Erythroblast (primary cell): ENCODE measurements at places on chromosomes 3 and 15.
A peak's percentile ranks its signal among the peaks of the same experiment; 100 is the strongest.

- no peak for DNase-seq
These were observed 318.9 kb upstream of the IL12A start for GRCh38 chr3:159669766-159670165.

DNA sequence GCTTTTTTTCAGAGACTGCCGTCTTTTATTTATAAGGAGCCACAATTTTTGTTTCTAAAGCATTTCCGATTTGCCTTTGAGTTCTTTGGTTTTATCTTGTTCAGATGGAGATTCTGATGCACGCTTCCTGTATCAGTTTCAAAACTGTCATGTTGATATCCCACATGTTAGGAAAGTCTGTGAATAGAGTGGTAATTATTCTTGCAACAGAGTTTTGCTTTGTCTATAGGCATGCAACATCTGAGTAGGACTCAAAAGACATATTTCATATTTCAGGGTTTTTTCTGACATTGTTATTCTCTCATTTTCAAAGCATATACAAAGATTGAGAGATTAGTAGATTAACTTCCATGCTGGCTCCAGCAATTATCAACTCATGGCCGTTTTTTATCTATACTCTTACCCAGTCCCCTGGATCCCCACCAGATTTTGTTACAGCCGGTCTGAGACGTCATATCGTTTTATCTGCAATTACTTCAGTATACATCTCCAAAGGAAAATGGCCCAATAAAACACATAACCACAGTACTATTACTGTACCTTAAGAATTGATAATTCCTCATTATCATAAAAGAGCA is 22.4 kb downstream of the PAQR5 start:
- peak; percentile 31 for DNase-seq

- no peak for DNase-seq
These were observed 35.5 kb upstream of the HACD2 start for GRCh38 chr3:123620343-123620742.

DNA sequence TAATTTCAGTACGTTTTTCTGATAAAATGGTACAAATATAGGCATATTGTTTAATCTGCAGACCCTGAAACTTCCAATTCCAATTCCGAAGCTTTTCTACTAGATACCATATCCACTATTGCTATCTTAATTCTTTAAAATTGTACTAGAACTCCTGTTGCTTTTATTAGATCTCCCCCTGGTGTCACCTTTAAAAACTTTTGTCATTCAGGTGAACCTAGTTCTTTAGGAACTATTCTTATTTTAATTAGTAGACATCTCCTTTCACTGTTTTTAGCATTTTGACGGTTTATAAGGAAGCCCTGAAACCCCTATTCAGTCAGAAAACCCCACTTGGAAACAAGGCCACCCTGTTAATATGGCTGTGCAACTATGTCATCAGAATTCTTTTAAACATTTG is 22.3 kb downstream of the C2CD4B start:
- no peak for DNase-seq

GRCh38 chr3:188279502-188280335 is 125.8 kb downstream of the LPP start:
- no peak for DNase-seq

DNA sequence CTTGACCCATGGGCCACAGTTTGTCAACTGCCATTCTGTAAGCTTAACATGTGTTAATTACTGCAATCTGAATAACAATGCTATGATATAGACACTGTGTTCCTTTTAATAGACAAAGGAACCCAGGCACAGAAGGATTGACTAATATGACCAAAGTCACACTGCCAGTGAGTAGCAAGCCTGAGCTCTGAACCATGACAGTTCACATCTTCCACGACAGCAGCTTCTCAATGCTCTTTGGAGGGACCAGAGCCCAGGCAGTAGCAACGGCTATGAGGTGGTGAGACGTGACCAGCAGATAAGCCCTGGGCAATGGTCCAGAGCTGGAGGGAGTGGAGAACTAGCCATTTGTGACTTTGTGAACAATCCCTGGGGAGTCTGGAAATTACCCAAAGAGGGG is 19.4 kb downstream of the CA12 start:
- DNase-seq, result peak; percentile 72

DNA sequence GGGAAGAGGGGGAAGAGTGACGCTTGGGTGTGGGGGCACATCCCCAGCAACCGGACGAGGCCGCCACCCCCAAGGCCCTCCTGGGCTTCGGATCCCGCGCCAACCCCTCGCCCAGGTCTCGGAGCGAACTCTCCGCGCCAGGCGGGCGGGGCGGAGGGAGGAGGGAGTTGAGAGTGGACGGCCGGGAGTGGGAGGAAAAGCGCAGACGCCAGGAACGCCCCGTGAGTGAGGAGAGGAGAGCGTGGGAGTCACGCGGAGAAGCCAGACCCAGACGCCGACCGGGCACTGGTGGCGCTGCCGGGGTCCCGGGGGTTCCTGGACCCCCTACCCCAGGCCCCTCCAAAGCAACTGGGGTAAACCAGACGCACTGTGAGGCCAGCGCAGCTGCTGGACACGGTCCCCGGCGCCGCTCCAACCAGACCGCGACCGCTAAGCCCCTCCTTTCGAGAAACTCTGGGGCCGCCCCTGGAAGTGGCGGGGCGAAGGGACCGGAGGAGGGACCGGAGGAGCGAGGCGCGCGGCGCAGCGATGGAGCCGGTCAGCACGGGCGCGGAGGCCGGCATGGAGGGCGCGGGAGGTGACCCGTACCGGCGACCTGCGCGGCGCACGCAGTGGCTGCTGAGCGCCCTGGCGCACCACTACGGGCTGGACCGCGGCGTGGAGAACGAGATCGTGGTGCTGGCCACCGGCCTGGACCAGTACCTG is at the start of gene EFCC1:
TSS of gene EFCC1 (plus strand) at position 204 of the 705 bp plus-strand sequence. CDS start at position 529, 325 bp downstream.
- DNase-seq, result no peak

DNA sequence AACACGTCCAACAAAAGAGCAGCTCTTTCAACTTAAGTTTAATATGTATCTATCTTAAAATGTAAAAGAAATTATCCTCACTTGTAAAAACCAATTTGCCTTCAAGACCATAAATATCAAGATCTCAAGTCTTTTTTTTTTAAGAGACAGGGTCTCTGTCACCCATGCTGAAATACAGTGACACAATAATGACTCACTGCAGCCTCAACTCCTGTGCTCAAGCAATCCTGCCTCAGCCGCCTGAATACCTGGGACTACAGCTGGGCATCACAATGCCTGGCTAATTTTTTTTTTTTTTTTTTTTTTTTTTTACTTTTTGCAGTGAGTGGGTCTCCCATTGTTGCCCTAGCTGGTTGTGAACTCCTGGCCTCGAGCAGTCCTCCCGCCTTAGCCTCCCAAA is 26.0 kb downstream of the ACAP2 start:
- DNase-seq, result no peak

DNA sequence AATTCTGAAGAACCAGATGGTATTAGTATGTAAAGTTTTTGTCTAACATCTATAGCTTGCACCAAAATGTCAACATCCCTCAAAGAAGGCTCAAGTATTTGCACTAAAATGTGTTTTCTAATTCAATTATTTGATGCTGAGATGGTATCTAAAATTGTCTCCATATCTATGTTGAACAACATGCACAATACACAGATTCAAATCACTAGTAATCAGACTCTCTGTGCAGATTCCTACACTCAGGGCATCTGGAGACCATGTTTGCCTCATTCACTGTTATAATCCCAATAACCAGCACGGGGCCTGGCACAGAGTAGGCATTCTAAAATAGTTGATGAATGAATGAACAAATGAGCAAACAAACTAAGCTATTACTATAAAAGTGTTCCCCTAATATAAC is 2.6 kb downstream of the FILIP1L start:
- DNase-seq, result no peak

GRCh38 chr3:11542551-11542950 is 101.2 kb downstream of the VGLL4 start:
- DNase-seq, result no peak
